Stimulated activated CD4-positive, alpha-beta T cell treated with anti-CD3 and anti-CD28 coated beads, Interleukin-1b, Interleukin-23, amount 100 ng/mL, for 1 hour (primary cell): ENCODE measurements at places on chromosomes 16 and 17.
A peak's percentile ranks its signal among the peaks of the same experiment; 100 is the strongest.

DNA sequence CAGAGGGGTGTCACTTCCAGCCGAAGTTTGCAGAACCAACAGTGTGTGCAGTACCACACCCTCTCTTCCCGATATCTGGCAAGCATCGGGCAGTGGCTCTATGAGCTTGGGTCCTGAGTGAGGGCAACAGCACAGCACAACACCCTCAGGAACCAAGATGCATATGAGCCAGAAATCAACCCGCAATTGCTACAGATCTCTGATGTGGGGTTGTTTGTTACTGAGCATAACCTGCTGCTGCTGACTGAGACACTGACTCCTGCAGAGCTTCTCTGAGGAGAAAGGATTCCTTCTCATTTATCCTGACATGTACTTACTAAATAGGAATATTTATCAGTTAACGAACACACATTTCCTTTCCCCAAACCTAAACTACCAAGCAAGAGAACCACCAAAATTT, 218.3 kb downstream of the RBFOX3 start:
- DNase-seq, result no peak

- no peak for DNase-seq
Observed at GRCh38 chr16:70478912-70479341, 24.5 kb downstream of the FCSK start.

- peak; percentile 11 for DNase-seq
Observed at GRCh38 chr17:14926526-14927122, 338.5 kb downstream of the PMP22 start.

GRCh38 chr16:47492428-47493377, 31.6 kb downstream of the PHKB start:
- no peak for DNase-seq

GRCh38 chr17:79086609-79087427, 12.2 kb downstream of the ENGASE start:
- DNase-seq, result no peak

GRCh38 chr17:34146440-34147043, 108.5 kb upstream of the CCL2 start:
- peak; percentile 14 for DNase-seq

DNA sequence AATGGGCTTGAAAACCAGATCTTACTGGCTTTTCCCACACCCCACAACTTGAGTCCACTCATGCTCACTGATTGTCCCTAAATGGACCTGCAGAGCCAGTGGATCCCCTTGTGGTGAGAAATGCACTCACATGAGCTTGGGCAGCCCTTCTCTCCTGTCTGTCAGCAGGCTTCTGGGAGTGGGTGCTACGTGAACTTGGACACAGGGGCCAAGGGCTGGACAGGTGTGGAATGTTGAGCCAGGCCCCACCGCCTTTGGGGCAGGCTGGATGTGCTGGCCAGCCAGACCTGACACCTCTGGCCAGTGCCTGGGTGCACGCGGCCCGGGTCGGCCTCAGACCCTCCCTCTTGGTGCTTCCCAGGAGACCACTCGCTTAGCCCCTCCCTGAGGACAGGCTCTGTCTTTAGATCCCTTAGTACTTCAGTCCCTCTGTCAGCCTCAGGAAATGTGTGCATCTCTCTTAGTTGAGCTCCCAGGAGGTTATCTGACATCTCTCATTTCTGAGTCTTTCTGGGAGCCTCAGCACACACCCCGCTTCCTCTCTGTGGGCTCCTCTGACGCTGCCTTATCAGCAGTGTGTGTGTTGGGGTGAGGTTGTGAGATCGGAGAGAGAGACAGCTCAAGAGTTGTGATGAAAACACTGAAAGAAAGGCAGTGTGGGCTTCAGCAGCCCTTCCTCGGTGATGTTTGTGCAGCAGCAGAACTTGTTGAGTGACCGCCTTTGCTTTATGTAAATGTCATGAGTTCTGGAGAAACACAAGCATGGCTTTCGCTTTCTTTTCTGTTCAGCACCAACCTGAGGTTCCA, 117.0 kb downstream of the RAB11FIP4 start:
- DNase-seq, result peak; percentile 33

DNA sequence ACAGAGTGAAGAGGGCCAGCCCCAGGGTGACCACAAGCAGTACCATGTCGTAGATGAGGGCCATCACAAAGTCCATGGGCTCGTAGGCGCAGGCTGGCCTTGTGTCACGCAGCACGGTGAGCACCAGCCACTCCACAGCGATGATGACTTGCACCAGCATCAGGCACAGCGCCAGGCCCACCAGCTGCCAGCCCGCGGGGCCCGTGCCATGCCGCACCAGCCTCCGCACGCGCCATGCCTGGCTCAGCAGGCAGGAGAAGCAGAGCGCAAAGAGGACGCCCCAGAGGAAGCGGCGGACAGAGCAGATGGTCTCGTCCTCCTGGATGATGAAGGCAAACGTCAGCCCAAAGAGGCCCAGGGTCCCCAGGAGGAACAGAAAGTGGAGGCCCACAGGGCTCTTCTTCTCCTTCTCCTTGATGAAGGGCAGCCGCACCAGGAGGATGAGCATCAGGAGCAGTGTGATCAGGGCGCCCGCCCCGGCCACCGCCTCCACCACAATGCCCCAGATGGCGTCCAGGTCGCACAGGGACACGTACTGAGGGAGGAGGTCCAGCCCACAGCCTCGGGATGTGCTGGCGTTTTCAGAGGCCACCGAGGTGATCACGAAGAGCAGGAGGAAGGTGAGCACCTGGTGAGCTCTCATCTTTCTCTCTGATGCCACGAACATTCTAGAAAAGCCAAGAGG, 12.3 kb downstream of the GPRC5B start:
- DNase-seq, result no peak

DNA sequence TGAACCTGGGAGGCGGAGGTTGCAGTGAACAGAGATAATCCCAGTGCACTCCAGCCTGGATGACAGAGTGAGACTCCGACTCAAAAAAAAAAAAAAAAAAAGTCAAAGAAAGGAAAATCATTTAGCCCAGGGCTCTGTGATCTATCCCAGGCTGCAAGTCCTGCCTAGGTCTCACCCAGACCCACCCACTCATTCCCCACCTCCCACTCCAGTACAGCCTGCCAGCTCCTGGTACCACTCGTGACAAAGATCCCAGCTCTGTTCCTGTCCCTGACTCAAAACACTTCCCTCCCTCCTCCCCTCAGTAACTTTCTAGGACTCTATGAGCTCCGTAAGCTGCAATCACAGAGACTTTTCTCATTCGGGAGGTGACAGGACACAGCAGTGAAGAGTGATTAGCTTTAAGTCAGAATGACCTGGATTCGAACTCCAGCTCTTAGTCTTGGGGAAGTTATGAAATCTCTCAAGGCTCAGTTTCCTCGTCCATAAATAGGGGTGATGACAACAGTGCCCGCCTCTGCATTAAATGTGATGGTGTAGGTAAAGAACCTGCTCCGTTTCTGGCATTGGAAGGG, 28.0 kb upstream of the MRPS23 start:
- no peak for DNase-seq
